ENCODE measurements at places on chromosomes 2 and 18.

DNA sequence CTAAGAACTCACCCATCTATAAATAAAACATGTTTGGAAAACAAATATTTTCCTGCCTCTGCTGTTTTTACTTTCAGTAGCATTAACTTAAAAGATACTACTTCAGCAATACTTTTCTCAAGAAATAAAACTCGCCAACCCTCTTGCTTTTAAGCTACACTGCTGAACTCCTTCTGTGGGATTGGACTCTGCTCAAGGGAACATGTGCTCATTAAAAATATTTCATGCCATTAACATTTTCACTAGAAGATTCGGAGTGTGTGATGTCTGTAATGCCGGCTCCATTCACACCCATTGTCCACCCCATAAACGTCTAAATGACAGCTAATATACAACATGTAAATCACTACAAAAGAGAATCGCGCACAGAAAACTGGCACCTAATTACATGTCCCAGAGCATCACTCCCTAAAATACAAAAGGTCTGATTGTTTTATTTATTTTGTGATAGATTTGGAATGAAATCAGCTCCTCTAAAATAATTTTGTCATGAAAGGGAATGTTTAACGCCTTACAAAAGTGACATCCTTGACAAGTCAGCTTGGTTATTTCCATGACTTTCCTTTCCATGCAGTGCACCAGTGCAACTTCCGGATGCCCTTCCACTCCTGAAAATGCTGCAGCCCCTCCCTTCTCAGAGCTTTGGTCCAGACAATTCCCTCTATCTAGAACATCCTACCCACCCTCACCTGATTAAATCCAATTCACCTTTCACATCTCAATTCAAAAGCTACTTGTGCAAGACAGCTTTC lies 73.1 kb downstream of the ANKRD44 start:
- DNase-seq, result no peak

DNA sequence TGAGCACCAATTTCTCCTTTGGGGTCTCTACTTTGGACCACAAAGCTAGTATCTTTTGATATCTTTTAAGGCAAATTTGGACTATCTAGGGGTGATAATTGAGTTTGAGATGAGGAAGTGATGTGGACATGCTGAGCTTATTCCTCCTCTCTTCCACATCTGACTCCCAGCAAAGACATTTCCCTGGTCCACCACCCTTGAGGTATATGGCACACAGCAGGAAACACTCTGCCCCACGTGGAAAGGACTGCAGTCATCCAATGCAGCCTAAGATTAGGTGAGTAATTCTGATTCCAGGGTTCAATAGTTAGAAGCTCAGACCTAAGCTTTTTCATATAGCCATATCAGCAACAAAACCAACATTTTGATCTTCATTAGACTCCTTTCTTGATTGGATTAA lies 290.1 kb upstream of the CHAC2 start:
- DNase-seq, result no peak

DNA sequence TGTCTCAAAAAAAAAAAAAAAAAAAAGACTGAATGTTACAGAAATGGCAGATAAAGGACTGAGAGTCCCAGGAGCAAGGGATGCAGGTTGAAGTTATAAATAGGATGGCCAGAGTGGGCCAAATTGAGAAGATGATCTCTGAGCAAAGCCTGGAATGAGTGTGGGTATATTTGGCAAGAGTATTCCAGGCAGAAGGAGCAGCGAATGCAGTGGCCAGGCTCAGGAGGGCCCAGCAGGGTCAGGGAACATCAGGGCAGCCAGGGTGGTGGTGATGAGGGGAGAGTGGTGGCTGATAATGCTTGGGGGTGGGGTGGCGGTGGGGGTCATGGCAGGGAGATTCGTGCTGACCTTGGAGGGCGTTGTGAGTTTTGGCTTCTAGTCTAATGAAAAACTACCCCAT lies 141.3 kb upstream of the AGAP1 start:
- DNase-seq, result no peak

GRCh38 chr18:8844721-8845148 lies 139.4 kb downstream of the MTCL1 start:
- no peak for DNase-seq

DNA sequence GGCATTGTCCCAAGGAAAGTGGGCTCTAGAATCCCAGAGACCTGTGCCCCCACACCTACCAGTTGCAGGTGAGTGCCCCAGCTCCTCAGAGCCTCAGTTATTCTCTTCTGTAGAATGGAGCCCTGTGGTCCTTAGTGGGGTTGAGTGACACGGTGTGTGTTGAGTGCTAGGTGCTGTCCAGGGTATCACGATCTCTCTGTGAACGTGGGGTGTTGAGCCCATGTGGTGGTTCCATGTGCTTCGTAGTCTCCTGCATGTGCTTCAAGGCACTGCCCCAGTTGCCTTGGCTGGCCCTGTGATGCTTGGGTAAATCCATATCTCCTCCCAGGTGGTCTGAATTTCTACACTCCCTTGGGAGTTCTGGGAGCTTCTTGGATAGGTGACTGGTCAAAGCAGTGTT lies 54.9 kb downstream of the SH3RF3 start:
- DNase-seq, result no peak

- DNase-seq, result peak; percentile 8
Observed at GRCh38 chr2:215019521-215020145, 118.8 kb downstream of the ABCA12 start.

- DNase-seq, result no peak
Observed at GRCh38 chr2:45904946-45905631, 253.6 kb downstream of the PRKCE start.

DNA sequence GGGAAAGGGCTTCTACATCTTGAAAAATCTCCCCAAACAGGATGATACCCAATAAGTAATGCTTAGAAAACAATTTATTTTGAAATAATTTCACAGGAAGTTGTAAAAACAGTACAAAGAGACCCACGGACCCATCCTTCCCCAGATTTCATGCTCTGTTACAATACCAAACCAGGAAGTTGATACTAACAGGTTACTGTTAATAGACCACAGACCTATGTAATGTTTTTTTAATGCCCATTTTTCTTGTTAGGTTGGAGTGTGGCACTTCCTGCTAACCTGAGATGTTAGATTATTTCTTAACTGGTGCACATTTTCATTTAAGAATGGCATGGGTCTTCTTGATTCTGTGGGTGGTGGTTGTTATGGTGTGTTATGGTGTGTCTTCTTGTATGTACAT lies 21.4 kb upstream of the MGAT5 start:
- DNase-seq, result peak; percentile 24

DNA sequence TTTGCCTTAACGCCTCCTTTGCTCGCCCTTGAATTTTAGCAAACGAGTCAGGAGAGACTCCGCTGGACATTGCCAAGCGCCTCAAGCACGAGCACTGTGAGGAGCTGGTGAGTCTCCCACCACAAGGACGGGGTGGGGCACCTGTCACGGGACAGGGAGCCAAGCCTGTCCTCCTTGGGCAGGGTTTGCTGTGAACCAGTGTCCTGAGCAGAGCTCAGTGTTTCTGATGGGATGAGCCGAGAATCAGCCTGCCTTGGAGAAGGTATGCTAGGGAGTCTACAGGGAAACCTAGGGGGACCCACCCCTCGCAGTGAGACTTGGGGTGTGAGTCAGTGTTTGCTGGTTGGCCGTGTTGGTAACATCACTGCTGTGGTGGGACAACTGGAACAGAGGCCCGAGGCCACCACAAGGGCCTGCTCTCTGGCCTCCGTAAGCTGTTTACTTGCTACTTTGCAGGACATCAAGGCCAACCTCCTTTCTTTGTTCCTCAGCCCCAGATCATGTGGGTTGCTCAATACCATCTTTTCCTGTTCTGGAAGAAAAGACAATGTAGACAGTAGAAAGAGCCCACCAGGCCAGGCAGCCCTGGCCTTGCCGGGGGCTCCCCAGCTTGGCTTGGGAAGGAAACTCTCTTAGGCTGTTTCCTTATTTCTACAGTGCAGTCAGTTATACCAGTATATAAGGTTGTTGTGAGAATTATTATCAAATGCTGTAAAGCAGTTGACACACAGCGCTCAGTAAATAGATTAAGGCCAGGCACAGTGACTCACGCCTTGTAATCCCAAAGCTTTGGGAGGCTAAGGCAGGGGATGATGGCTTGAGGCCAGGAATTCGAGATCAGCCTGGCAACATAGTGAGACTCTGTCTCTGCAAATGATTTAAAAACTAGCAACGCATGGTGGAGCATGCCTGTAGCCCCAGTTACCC lies 42.4 kb downstream of the ITGB1BP1 start:
- DNase-seq, result no peak

DNA sequence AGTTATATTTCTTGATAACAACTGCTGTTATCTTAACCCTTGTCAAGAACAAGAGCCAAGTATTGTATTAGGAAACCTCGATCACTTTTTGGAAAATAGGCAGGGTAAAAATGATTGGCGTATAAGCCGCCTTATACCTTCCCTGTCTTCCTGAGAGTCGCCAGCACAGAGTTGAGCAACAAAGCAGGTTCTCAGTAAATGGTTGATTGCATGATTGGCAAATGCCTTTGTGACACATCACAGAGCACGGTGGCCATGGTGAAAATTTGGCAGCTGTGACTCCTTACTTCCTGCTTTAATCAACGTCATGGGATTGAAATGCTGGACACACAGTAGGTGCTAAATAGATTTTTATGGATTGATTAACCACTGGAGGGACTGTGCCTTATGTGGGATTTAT lies 3.9 kb upstream of the KLHL29 start:
- DNase-seq, result peak; percentile 14

DNA sequence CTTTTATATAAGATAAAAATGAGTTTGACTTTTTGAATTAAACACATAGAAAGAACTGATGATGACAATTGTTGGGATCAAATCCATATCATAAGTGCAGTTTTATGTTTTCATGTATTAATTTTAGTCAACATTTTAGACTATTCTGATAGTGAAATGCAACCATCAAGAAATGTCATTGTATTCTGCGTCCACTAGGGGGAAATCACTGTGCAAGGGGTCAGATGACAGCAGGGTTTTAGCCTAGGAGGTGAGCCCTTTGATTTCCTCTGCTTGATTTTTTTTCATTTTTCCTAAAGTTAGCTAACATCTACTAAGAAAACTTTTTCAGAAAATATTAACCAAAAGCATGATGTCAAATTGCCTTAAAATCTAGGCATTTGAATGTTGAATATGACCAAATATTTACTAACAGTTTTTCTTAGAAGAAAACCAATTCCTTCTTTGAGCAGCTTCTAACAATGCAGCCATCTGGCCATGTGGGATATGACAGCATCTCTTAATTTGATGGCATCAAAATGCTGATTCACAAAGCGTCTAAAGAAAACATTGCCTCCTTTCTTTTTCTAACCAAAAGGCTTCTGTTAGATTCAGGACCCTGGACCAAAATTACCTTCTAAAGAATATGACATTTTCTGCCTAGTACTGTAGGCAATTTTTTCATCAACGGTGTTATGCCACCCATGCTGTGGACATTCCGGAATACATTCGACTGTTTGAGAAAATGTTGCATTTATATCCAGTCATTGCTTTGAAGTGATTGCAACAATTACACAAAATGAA lies 141.5 kb downstream of the SPHKAP start:
- DNase-seq, result peak; percentile 18

DNA sequence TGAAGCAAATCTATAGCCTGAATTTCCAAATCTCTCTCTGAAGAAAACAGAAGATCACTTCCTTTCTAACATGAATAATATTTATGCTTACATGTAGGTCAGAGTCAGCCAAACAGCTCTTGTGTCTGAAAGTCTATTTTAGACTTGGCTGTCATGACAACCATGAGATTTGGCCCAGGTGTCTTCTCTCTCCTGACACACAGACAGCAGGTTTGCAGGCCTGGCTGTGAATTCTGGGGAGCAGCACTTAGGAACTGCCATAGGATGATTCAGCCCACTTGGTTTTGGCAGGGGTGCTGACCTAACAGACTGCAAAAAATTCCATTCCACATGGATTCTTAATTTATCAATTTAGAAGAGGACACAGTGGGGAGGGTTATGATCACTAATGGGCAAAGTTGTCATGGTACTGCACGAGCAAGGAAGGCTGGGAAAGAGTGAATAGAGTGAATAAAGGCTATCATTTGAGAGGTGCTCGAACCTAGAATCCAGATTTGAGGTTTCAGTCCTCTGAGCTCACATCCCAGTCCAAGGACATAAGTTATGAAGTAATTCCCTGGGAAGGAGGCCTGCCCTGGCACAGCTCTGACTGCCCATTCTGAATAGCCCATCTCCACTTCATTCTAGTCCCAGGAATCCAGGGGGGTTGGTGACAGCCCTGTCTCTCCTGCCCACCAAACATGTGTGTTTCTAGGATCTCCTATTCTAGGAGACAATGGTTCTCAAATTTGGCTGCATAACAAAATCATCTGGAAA lies 453.9 kb upstream of the TRIB2 start:
- no peak for DNase-seq

- DNase-seq, result no peak
Observed at GRCh38 chr18:77478646-77479442, 229.2 kb downstream of the GALR1 start.

GRCh38 chr2:44852594-44852993 lies 88.9 kb upstream of the SIX3 start:
- no peak for DNase-seq

- DNase-seq, result no peak
Observed at GRCh38 chr2:108491848-108492247, 42.4 kb upstream of the LIMS1 start.

GRCh38 chr2:170714381-170715061 lies 616 bp upstream of the SP5 start:
- DNase-seq, result no peak

DNA sequence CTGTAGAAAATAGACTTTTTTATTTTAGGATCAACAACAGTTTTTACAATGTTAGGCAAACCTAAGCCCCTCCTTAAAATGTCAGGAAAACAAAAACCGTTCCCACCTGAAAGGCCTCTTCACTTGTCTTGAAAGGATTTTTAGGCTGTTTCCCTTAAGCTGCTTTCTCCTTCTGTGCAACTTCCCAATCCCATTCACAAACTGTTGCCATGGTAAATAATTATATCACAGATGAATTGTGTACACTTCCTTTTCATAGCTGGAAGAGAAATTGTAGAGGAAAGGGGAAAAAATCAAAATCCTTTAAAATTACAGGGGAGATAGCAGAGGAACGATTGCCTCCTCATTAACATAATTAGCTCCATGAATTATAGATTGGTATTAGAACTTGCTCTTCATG lies 1488.0 kb upstream of the CELF4 start:
- no peak for DNase-seq

DNA sequence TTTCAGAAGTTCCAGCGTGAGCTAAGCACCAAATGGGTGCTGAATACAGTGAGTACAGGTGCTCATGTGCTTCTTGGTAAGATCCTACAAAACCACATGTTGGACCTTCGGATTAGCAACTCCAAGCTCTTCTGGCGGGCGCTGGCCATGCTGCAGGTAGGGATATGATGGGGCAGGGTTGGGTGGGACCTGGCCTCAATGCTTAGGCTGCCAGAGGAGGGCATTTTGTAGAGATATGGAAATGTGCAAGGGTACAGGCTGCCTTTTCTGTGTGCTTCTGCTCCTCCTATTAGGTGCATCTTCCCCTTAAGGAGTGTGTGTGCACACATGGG lies 22.1 kb downstream of the GCKR start:
- no peak for DNase-seq

- DNase-seq, result no peak
Observed at GRCh38 chr2:177599139-177599688, 206.6 kb downstream of the AGPS start.
